Activated naive CD8-positive, alpha-beta T cell treated with anti-CD3 and anti-CD28 coated beads for 36 hours (primary cell): ENCODE measurements at places on chromosomes 7 and 10.

- no peak for DNase-seq
- no peaks in the 10 kb centered on the region for H3K36me3 ChIP-seq
Measured at GRCh38 chr10:10803278-10803677, 214.4 kb upstream of the CELF2 start.

GRCh38 chr7:151381348-151382078 is 28.3 kb downstream of the WDR86 start:
- peak; percentile 41 for DNase-seq
- no peak overlapping the region for H3K4me3 ChIP-seq
- peaks cover 24% of the 10 kb centered on the region for H3K27me3 ChIP-seq
- H3K36me3 ChIP-seq: no peaks in the 10 kb centered on the region

DNA sequence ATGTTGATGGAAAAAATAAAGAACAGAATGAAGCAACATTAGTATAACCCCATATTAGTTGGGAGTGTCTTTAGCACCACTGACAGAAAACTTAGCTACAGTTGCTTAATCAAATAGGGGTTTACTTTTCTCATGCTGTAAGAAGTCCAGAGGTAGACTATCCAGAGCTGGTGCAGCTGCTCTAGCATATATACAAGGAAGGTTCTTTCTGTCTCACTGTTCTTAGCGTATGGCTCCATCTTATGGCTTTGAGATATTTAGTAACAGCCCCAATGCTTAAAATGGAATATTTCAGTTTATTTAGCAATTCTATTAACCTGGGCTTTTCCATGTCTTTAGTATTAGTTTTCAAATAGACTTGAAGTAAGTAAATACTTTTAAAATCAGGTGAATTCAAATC is 15.2 kb upstream of the WNT2 start:
- no peaks in the 10 kb centered on the region for H3K36me3 ChIP-seq
- H3K4me3 ChIP-seq: no peak overlapping the region
- no peak overlapping the region for H3K27ac ChIP-seq
- H3K27me3 ChIP-seq: no peaks in the 10 kb centered on the region

DNA sequence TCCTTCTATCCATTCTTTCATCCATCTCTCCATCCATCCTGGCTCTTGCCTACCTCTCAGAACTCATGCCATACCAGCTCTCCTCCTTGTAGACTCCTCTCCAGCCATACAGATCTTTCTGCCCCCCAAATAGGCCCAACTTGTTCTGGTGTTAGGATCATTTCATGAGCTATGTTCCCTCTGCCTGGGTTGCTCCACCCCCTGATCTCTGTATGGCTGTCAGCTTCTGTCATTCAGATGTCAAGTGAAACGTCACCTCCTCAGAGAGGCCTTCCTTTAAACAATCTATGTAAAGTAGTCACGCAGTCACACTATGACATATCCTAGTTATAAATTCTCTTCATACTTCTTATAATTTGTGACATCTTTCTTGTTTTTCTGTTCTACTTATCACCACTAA is 42.3 kb upstream of the PNLIPRP3 start:
- no peaks in the 10 kb centered on the region for H3K36me3 ChIP-seq
- H3K4me3 ChIP-seq: no peak overlapping the region
- DNase-seq: no peak
- H3K27ac ChIP-seq: no peak overlapping the region
- no peaks in the 10 kb centered on the region for H3K27me3 ChIP-seq
